ENCODE measurements at places on chromosomes 11 and 22.

DNA sequence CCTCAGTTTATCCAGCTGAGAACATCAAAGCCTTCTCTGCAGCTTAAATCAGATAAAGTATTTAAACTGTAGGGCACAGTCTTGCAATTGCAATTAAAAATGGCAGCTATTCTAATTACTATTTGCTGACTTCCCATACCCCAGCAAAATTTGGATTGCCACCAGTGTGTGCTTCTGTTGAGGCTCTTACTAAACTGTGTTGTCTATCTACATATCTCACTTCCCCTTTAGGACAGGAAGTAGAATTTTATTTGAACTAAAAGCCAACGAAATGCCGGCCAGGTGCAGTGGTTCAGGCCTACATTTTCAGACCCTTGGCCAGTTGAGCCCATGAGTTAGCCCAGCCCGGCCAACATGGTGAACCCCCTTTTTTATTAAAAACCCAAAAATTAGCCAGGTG is 7.1 kb downstream of the SAA4 start:
- no peak for DNase-seq

DNA sequence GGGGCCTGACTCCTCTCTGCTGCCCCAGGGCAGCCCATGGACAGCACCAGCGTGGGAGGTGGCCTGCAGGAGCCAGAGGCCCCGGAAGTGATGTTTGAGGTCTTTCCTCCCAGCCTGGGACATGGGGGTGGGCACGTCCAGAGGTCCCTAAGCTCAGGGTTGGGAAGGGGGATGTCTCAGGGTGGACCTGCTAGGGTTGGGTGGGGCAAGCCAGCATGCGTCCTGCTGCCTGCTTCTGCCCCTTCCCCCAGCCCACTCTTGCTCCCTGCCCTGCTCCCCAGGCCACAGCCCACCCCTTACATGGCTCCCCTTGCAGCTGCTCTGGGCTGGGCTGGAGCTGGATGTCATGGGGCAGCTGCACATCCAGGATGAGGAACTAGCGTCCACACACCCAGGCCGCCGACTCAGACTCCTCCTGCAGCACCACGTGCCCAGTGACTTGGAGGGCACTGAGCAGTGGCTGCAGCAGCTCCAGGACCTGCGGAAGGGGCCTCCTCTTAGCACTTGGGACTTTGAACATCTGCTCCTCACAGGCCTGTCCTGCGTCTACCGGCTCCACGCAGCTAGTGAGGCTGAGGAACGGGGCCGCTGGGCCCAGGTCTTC is 1.3 kb downstream of the FAM180B start:
- no peak for DNase-seq

DNA sequence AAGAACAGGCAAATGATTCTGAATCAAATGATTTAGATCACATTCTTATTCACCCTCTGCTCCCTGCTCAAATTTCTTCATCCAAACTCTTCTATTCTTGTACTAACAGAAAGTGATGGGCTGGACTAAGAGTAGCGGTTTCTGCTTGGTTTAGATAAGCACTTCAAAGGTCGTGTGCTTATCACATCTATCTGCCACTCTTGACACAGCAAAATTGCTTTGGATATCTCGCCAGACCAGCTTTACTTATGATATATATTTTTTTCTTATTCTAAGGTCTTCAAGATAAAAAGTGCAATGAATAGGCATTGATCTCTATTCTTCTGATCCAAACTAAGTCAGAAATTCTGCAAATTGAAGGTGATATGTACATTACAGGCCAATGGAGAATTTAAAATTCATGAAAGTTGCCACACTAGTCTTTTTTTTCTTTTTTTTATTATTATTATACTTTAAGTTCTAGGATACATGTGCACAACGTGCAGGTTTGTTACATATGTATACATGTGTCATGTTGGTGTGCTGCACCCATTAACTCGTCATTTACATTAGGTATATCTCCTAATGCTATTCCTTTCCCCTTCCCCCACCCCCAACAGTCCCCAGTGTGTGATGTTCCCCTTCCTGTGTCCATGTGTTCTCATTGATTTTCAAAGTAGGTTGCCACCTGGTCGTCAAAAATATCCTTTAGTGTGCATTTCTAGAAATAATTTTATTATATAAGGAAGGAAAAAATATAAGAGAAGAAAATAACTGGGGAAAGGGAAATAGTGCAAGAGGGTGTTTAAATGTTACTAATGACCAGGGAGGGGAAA is 1941.0 kb upstream of the RAG2 start:
- DNase-seq, result no peak

GRCh38 chr11:5581014-5581413 is 337 bp downstream of the OR52B6 start:
- no peak for DNase-seq

DNA sequence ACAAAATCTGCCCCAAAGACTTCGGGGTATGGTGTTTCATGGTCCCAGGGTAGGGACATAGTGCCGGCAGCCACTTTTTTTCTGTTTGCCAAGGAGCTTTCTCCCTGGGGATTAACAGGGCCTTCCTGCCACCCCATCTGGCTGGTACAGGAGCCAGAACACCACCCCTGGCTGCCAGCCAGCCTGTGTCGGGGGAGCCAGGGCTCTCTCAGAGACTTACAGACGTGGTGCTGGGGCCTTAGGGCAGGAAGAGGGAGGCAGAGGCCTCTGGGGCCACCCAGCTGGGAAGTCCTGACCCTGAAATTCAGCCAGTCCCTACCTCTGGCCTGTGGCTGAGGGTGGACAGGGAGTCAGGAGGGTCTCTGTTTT is 52.4 kb upstream of the CDON start:
- no peak for DNase-seq

GRCh38 chr11:82080160-82080559 is 653.5 kb downstream of the FAM181B start:
- DNase-seq, result no peak

- DNase-seq, result no peak
These were observed 132.3 kb downstream of the CEP164 start for GRCh38 chr11:117459979-117460300.

DNA sequence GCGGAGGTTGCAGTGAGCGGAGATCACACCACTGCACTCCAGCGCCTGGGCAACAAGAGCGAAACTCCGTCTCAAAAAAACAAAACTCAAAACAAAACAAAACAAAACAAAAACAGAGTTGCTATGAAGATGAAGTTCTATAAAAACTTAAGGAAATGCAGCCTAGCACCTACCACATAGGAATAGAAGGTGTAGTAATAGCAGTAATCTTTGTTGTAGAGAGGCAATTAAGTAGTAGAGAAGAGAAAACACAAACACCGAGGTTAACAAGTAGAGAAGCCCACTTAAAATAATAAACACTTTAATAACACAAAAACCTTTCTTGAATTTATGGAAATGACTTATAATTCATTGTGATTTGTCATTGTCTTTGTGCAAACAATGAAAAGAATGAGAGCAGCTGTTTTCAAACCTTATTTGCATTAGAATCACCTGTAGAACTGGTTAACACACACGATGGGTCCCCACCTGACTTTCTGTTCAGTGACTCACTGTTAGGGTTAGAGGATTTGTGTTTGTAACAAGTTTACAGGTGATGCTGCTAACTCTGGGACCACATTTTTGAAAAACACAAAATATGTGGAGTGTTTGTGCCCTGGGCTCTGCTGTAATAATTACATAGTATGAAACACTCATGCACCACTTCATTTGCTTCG is 43.1 kb downstream of the TYR start:
- no peak for DNase-seq

DNA sequence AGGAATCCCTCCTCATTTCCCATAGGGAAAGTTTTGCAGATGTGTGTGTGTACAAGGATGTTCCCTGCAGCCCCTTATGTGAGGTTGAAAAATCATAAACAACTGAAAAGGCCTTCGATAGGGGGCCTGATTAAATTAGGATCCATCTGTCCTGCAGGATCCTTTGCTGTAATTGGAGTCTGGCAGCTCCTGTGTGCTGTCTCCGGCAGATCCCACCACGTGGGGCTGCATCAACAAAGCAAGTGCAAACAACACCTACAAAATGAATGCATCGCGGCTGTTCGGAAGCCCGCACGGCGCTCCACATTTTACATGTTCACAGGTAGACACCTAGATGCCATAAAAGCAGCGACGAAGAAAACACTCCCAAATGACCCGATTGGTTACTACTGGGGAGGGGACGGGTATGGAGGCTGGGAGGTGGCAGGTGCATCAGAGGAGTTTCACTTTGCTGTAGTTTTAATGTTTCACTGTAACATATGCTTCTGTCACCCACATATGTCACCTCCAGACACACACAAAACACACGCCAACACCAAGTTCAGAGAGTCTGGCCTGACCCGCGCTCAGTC is 52.2 kb downstream of the NFAM1 start:
- DNase-seq, result no peak

DNA sequence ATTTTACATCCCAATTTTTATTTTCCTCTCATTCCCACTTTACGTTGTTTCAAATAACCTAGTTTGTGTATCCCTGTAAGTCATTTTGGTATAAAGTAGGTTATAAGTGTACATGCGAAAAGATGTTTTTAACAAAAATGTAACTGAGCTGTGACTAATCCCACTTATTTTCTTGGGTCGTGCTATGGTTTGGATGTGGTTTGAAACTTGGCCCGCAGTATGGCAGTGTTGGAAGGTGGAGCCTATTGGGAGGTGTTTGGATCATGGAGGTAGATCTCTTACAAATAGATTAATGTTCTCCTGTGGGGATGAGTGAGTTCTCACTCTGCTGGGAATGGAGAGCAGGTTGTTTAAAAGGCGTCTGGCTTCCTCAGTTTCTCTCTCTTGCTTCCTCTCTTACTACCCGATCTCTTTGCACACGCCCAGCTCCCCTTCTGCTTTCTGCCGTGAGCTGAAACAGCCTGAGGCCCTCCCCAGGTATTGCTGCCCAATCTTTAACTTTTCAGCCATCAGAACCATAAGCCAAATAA is 7.2 kb downstream of the RPL27A start:
- no peak for DNase-seq

DNA sequence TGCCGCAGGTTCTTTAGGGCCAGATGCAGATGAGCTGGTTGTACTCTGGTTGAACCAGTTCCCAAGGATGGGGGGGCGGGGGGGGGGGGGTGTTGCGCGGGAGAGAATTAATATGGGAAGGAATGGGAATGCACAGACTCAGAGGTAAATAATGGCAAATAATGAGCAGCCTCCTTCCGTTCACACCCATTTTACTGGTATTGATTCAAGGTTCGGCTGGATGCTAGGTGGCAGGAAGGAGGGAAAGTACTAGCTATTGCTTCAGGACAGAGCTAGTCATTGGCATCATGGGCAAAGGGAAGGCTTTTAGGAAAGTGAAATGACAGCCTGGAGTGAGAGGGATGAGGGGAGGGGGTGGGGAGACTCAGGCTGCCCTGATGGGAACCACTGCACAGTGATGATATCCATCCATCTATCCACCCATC is at the start of gene VSTM5:
VSTM5 (minus strand) TSS at position 25 of the 425 bp plus-strand sequence. CDS start 116 bp downstream, outside the sequence.
- no peak for DNase-seq

- DNase-seq, result no peak
These were observed 2.2 kb upstream of the OR52H1 start for GRCh38 chr11:5550440-5551095.

GRCh38 chr11:2077061-2077802 is 62.0 kb downstream of the IGF2 start:
- DNase-seq, result no peak

GRCh38 chr11:95536047-95536690 is 253.4 kb downstream of the FAM76B start:
- DNase-seq, result no peak

All from cortex of kidney (tissue), 1 donor.